ENCODE measurements at places on chromosomes 2 and 18. TPM values are rescaled to one million over a fixed set of nuclear protein-coding genes. Genes with fewer than 3 reads are reported as not detected.

DNA sequence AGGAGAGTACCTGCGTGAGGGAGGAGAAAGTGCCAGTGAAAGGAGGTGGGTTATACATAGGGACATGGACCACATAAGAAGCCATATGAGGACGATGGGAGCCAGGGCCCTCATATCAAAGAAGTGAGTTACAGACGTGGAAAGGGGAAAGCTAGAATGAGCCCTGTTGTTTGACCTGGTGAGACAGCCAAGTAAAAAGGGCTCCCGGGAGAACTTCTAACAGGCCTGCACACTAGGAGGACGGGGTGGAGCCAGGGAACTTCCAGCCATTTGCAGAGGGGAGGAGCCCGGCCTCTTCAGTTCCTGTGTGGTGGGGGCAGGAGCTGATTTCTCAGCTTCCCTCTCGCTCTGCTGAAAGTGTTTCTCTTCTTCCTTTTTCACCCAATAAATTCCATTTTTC is 84.1 kb upstream of the SLC66A3 start:
- no peak for DNase-seq

Gene KATNAL2
- 13.9 TPM for total RNA-seq

Gene DSG2
- total RNA-seq: not detected

GRCh38 chr2:54681416-54681815 is 42.0 kb upstream of the EML6 start:
- DNase-seq: no peak

DNA sequence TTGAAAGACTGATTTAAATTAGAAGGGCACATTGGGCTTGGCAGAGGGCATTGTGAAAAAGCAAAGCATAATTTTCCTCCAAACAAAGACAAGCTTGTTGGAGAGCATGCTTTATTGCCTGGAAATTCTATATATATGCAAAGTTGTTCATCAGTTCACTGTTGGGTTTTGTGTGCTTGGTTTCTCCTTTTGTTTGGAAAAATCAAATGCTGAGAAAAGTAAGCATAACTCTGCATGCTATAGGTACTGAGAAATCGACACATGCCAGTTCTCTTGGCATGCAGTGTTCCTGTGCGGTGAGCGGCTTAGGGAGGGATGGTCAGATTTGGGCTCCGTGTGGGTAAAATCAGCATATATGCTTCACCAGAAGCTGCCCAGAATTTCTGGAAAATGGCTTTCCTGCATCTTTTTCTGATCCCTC is 161.0 kb downstream of the RAPGEF4 start:
- DNase-seq: no peak

- DNase-seq: no peak
These were observed 217.1 kb upstream of the SLC35G4 start for GRCh38 chr18:11392292-11392691.

GRCh38 chr2:134217924-134218323 is 35.9 kb upstream of the MGAT5 start:
- no peak for DNase-seq

DNA sequence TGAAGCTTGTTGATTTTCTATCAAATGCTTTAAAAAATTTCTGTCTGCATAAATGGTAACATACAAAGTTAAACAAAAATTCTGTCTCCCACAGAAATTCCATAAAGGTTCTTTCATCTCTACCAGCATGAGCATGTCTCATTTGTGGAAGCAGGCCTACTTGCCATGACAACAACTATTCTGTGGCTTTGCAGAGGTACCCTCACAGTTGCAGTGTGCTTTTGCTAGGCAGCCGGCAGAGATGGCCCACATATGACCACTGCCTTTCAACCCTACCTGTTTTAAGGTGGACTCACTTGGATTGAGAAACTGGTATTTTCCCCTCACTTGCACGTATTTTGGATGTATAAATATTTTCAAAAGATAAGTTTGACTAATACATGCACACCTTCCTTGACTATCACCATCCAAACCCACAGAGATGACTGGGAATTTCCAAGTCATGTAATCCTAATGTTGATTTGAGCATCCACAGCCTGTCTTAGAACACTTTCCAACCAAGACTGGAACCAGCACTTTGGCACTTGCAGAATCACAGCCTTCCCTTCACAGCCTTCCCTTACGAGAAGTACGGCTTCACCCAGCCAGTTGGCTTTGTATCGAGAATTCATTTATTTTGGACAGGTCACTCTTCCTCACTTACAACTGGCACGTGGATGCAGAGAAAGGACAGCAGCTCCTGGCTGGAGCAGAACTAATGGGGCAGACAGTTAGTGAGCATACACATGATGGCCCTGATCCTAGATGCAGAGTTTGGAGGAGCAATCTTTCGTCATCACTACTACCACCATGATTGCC is 9.3 kb upstream of the FHL2 start:
- DNase-seq: no peak

GRCh38 chr2:237486334-237486818 is 675 bp upstream of the MLPH start:
- DNase-seq: no peak

DNA sequence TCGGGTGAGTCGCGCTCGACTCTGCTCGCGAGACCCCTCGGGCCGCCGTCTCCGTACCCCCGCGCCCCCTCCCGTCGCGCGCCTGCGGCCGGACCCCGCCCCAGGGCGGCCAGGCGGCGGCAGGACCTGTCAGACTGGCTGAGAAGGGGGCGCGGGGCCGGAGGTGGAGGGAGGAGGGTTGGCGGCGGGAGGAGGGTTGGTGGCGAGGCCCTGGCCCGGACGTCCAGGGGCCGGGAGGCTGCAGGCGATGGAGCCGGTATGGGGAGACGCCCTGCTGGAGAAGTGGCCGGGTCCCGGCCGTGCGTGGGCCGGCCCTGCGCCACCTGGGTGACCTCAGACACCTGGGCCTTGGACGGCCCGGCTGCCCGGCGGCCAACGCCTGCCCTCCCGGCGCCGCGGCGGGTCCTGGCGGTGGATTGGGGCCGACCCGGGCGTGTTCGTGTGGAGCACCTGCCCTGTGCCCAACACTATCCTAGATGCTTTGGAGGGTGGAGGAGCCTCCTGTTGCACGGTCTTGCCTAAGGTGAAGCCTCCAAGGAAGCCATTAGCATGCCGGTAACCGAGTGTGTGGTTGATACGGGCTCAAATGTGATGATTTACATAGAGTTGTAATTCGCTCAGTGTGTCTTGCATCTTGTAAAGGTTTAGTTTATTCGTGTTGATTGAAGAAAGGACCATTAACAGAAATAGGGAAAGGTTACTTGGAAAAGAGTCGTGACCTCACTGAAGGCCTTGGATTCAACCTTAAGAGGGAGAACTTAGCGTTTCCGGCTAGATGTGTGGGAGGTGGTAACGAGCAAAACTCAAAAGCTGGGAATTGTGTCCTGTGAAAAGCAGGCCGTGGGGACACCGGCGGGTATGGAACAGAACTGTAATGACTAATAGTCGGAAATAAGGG is 550 bp downstream of the MYL12B start:
- DNase-seq: no peak

DNA sequence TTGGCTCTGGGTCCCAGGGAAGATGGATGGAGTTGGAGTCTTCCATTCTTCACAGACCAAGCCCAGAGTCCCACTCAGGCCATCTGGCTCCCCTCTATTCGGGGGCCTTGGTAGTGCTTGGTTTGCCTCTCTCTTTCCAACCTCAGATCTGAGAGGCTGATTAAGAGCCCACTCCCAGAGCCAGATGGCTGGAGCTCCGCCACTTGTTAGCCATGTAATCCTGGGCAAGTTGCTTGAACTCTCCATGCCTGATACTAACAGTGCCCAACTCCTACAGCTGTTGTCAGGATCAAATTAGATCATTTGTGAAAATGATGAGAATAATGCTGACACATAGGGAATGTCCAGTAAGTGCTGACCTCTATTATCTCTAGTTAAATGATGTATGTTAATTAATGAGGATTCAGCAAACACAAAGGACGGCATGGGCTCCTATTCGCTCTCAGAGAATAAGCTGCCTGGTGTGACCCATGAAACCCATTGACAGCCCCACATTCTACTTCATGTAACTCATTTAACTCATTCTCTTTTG is 46.6 kb upstream of the SLC14A1 start:
- peak; percentile 44 for DNase-seq

Gene CHST10
- total RNA-seq: 8.4 TPM

Data from myocyte (in vitro differentiated cells).